Effector CD4-positive, alpha-beta T cell (primary cell): ENCODE measurements at places on chromosomes 7 and 10.

DNA sequence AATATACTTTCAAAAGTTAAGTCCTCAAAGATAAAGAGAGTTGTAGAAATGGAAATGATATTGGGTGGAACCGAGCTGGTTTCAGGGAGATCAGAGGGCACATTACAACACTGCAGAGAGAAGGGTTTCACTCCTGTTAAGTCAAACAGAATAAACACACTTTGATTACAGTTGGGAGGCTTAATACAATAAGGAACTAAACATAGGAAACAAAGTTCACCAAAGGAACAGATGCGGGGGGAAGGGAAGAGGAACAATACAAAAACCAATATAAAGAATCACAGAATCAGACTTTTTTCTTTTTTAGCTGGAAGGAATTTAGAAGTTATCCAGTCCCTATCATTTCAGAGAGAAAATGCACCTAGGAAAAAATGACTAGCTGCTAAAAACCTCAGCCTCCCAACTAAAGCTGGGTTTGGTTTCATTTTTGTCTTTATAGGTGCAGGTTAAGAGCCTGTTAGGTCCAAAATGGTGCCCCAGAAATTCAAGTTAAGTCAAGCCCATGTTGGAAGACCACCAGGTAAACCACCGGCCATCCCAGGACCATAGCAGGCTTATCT is 81.9 kb downstream of the DNMBP start:
- DNase-seq = no peak

- DNase-seq = no peak
Measured at GRCh38 chr10:92593619-92594588, 974 bp downstream of the KIF11 start.

DNA sequence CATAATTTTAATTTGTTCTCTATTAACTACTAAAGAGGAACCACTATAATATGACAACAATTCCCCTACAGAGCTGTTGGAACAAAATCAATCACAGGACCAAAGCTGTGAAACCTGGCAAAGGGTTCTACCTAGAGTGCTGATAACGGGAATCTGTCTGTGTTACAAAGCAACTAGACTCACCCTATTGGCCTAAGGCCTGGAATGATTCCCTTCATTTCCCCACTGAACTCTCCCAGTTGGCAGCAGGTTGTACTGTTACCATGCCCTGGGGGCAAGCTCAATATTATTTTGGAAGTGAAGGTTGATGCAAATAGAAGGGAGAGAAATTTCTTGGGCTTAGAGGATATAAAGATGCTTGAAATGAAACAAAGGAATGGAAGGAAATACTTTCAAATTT is 81.8 kb downstream of the SEMA3A start:
- no peak for DNase-seq

- DNase-seq = no peak
Measured at GRCh38 chr7:50151001-50151400, 58.0 kb upstream of the ZPBP start.

DNA sequence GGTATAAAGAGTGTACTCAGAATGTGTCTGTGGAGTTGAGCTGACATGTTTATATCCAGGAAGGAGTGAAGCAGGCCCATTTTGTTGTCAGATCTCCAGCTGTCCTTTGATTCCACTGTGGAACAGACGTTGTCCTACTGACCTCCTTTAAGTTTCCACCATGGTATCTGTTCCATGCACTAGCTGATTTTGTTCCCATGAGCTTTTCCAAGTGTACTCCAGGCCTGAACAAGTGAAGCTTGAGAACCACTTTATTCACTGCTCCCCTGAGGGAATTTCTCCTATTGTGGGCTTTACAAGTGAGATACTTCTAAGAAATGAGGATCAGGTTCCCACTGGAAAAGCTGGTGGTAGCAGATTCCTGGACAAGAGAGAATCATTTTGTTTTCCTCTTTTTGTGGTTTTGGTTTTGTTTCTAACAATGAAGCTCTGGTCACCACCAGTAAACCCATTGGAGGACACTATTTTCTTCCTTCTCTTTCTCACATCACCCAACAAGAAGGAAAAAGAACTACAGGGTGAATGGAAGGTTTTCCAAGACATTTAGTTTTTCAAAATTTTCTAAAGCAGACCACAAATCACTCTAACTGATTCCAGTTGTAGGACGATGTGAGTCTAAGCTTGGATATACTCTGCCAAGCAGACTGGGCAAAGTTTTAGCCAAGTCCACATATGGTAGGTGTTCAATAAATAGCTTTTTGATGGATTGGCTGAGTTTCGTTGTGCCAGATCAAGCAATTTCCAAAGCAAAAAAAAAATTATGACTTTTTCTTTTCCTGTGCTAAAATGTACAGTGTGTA is 144.2 kb downstream of the JCAD start:
- no peak for DNase-seq

- no peak for DNase-seq
Measured at GRCh38 chr7:140674356-140674800, 1.6 kb downstream of the ADCK2 start.

- DNase-seq = peak; percentile 7
Measured at GRCh38 chr7:6436385-6436685, 11.4 kb downstream of the DAGLB start.

DNA sequence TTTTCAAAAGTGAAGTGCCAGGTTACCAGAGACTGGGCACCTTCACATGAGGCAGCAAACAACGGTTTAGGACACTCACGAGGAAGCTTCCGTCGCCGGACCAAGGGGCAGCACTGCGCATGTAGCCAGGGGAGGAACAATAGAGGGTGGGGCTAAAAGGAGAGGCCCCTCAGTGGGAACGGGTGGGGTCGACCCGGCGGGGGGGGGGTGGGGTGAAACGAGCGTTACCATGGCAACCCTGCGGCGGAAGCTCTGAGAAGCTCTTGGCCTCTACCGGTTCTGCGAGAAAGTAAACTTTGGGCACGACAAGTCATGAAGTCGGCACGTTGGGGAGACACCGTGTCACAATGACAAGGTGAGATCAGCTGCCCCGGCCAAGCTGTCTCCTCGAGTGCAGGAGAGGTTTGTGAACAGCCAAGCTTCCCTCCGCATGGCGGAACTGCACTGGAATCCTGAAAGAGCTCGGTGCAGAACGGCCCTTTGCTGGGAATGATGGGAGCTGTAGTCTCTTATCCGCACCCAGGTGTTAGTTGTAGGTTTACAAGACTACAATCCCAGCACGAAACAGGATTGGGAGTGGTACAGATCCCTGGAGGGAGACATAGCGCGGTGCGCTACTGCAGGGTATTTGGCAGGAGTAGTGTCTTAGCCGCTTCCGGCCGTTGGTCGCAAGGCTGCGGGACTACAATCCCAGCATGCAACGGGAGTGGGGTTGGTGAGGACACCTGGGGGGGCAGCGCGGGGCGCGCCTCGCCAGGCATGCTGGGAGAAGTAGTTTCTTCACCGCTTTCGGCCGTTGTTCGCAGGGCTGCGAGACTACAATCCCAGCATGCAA is 72.8 kb upstream of the ZNF722 start:
- peak; percentile 82 for DNase-seq

- DNase-seq = no peak
Measured at GRCh38 chr7:28155019-28155660, 25.5 kb downstream of the JAZF1 start.

DNA sequence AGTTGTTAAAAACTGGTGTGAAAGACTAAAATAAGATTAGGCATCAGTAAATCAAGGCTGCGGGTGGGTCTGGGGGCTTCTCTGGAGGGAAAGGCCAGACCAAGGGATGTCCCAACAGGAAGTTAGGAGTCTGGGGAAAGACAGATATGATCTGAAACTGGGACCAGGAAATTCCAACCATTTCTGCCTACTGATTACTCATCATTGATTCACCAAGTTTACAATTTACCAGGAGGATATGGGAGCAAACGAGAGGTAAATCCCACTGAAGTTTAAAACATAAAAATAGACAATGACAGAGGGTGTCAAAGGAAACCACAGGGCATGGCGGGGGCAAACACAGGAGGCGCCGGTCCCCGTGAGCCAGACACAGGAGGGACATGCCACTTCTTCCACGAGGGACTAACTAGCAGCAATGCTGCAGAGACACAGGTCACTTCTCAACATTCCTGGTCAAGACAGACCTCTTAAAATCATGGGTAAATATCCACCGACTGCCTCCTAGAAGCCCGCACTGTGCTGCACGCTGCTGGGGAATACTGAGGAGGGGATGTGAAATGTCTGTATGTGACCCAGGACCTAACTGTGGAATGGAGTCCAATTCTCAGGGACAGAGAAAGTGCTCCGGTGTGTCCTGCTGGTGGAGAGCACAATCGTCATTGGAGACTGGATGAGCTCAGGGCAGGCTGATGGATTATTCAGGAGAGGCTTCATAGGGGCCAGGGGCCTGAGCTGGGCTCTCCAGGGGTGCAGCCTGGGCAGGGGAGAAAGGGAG is 153.4 kb upstream of the KLF14 start:
- DNase-seq = no peak

- no peak for DNase-seq
Measured at GRCh38 chr10:59865101-59865500, 41.3 kb downstream of the CCDC6 start.
